Sigmoid colon (tissue), 7 donors: ENCODE measurements at places on chromosomes 11 and 22. TPM values are rescaled to one million over a fixed set of nuclear protein-coding genes. Genes with fewer than 3 reads are reported as not detected.
A peak's percentile ranks its signal among the peaks of the same experiment; 100 is the strongest.

GPR83 gene
- 0.41 TPM for total RNA-seq

RIBC2 gene
- not detected for total RNA-seq

TRIM51 gene
- not detected for total RNA-seq

RIMBP3C gene
- not detected for total RNA-seq

- H3K27ac ChIP-seq, result peak overlapping the region; percentile 32
- no peak for DNase-seq
- H3K4me1 ChIP-seq, result no peaks in the 10 kb centered on the region
- H3K4me3 ChIP-seq, result no peak overlapping the region
Observed at GRCh38 chr11:72975778-72976521, 161.7 kb downstream of the ATG16L2 start.

GRCh38 chr22:30627471-30627870 lies 8.1 kb upstream of the SLC35E4 start:
- no peaks in the 10 kb centered on the region for H3K36me3 ChIP-seq
- no peaks in the 10 kb centered on the region for H3K27me3 ChIP-seq
- DNase-seq, result no peak
- no peaks in the 10 kb centered on the region for H3K4me1 ChIP-seq
- no peak overlapping the region for H3K27ac ChIP-seq

DNA sequence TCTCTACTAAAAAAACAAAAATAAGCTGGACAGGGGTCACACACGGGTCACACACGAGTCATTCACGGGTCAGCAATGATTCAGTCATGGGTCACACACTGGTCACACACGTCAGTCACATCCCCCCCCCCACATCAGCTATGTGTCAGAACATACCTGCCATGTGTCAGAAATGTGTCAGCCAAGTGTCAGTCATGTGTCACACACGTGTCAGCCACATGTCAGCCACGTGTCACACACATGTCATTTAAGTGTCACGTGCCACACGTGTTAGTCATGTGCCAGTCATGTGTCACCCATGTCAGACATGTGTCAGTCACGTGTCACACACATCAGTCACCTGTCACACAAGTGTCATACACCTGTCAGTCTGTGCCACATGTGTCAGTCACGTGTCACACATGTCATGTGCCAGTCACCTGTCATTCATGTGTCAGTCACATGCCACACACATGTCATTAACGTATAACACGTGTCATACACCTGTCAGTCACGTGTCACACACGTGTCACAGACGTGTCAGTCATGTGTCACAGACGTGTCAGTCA lies 28.7 kb upstream of the MMP20 start:
- H3K27me3 ChIP-seq, result no peaks in the 10 kb centered on the region
- no peak for DNase-seq
- H3K4me3 ChIP-seq, result no peak overlapping the region
- H3K36me3 ChIP-seq, result no peaks in the 10 kb centered on the region

GRCh38 chr11:100890789-100891188 lies 203.7 kb downstream of the ARHGAP42 start:
- H3K4me3 ChIP-seq, result no peak overlapping the region
- H3K27me3 ChIP-seq, result no peaks in the 10 kb centered on the region
- no peaks in the 10 kb centered on the region for H3K4me1 ChIP-seq

DNA sequence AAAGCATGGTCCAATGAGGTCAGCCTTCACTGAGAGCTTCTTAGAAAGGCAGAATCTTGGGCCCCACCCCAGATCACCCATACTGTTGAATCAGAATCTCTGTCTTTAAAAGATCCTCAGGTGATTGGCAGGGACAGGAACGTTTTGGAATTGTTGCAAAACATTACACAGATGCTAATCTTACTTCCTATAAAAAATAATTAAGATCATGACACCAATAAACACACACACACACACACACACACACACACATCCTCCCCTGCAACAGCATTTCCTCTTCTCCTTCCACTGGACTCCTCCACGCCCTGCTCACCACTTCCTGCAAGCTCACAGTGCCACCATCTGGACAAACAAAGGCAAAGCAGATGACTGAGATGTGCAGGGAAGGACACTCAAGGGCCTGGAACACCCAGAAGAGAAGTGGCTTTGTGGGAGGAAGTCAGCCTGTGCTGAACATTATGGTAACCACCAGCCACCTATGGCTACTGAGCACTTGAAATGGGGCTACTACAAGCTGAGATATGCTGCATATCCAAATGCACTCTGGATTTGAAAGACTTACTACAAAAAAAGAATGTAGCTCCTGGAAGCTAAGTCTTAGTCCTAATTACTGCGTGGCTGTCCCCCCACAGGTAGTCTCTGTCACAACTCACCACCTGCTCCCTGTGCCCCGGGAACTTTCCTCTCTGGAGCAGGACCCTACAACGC lies 65.6 kb downstream of the BTG4 start:
- peak; percentile 90 for DNase-seq
- H3K36me3 ChIP-seq, result no peaks in the 10 kb centered on the region
- no peaks in the 10 kb centered on the region for H3K4me1 ChIP-seq
- H3K4me3 ChIP-seq, result no peak overlapping the region
- H3K27me3 ChIP-seq, result no peaks in the 10 kb centered on the region

DNA sequence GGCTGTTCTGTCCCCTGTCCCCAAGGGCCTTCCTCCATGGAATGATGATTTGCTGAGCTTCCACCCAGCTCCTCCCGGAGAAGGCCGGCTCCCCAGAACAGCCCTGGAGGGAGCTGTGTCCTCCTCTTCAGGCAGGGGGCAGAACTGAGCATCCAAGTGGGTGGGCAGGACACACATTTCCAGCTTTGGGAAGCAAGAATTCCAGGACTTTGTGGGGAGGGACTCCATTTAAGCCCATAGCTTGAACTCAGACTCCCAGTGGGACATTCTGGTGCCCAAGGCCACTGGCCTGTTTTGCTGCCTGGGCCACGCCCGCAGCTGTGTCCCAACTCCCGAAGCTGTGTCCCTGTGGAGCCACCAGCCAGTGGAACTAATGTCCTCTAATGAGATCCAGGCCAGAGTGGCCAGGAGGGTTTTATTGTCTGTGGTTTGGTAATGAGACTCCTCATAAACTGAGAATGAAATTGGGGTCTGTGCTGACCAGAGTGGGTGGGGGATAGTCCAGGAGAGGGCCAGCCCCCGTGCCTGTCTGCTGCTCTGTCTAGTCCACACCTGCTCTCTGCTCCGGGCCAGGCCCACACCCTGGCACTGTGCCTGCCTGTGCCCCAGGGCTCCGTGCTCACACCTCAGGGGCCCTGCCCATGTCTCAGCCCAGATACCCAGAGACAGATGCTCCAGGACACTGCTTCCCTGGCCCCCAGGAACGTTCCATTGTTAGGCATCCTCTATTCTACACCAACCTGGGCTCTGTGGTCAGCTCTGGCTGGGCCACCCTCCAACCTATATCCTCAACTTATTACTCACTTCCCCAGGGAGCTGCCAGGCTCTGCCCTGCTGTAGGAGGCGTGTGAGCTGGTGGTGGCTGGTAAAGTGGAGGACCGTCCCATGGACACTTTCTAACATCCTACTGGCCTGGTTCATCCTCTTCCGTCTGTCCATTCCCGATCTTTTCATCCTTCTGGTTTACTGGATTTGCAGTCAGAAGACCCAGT lies 7.6 kb downstream of the NECTIN1 start:
- no peak overlapping the region for H3K4me3 ChIP-seq
- H3K4me1 ChIP-seq, result peaks cover 4% of the 10 kb centered on the region
- no peak for DNase-seq
- H3K36me3 ChIP-seq, result no peaks in the 10 kb centered on the region

DNA sequence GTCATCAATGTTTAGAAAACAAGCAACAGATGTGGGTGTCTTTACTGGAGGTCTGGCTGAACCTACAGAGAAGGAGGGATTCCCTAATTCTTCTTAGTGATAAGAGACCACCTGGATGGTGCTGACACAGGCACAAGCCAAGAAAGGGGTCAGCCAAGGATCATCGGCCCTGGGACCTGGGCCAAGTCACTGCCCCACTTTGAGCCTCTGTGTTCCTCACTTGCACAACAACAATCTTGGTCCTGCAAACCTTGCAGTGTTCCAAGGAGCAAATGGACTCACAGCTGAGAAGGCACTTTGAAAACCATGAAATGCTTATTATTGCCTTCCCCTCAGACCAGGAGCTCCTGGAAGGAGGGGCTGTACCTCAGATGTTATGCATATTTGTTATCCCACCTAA lies 7.0 kb upstream of the KCNE3 start:
- DNase-seq, result no peak
- H3K27me3 ChIP-seq, result no peaks in the 10 kb centered on the region
- H3K4me3 ChIP-seq, result no peak overlapping the region
- no peak overlapping the region for H3K27ac ChIP-seq
